Activated CD8-positive, alpha-beta memory T cell treated with anti-CD3 and anti-CD28 coated beads for 1 hour (primary cell): ENCODE measurements at places on chromosomes 2 and 18.

GRCh38 chr2:156890529-156891148, 366.9 kb upstream of the GALNT5 start:
- DNase-seq, result no peak

GRCh38 chr2:128374711-128375413, 56.2 kb upstream of the HS6ST1 start:
- no peak for DNase-seq

DNA sequence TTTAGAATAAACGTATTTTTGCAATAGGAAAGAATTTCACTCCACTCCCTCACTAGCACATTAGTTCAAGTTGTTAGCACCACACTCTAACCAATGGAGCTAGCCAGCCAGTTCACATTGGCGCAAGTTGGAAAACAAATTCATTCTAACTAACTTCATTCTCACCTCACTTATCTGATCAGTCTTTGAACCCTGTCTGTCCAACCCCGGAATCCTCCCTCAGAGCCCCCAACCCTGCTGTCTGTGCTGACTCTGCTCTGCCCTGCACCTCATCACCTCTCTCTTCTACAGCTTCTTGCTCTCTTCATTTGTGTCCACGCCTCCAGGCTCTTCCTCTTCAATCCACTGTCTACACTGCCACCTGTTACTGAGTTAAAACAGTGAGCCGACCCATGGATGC, 356.5 kb downstream of the IRS1 start:
- no peak for DNase-seq

DNA sequence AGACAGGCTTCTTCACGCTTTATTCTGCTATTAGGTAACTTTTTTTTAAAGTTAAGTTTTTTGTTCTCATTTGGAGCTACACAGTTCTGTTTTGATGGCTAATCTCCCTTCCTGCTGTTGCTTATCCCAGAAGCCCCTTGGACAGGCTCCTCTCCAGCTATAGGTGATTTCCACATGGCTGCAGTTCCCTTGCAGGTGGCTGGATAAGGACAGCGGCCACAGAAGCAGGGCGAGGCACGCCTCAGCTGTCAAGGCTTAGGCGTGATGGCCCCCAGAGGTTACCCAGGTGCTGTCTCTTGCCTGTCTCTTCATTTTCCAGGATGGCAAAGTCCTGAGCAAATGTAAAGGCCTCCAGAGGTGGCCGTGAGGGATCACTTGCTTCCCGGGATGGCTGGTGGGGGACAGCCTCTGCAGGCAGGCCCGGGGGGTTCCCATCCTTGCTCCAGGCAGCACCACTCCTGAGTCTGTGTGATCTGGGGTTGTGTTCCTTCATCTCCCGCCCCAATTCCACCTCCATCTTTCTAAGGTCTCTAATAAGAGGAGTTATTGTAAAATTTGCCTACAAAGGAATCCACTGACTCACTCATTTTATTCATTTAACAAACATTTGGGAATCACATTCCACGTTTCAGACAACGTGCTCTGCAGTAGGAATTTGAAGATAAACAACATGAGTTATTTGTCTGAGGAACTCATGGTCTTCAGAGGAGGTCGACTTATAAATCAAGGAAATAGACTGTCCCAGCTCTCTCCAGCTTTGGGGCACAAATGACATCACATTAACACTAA, 53.4 kb downstream of the NAPG start:
- DNase-seq, result no peak

GRCh38 chr18:27861539-27861938, 315.4 kb downstream of the CDH2 start:
- no peak for DNase-seq

DNA sequence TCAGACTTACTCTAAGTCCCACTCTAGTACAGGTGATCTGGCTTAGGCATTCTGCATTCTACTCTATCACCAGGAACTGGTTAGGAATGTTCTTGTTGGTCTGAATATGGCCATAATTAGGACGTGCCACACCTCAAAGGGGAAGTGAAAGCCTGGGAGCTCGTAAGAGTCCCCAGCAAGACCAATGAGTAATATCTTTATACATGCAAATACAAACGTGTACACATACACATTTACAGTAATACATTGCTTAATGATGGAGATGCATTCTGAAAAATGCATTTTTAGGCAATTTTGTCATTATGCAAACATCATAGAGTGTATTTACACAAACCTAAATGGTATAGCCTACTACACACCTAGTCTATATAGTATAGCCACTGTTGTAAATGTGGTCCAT, 19.5 kb upstream of the ERCC3 start:
- DNase-seq, result no peak

DNA sequence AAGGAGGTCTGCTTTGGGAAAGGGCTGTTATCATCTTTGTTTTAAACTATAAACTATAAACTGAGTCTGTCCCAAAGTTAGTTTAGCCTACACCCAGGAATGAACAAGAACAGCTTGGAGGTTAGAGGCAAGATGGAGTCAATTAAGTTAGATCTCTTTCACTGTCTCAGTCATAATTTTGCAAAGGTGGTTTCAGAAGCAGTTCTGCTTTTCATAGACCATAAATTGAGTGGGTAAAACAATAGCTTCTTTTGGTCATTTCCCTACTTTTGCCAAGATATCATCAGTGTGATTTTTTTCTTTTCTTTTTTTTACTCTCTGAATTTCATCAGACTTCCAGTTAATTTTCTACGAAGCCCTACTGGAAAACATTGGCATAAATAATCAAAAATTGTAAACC, 117.0 kb downstream of the AP1S3 start:
- no peak for DNase-seq

- no peak for DNase-seq
Measured at GRCh38 chr2:88139203-88139702, 11.4 kb upstream of the FABP1 start.
